ENCODE measurements at places on chromosomes 12 and 14.
A peak's percentile ranks its signal among the peaks of the same experiment; 100 is the strongest.

DNA sequence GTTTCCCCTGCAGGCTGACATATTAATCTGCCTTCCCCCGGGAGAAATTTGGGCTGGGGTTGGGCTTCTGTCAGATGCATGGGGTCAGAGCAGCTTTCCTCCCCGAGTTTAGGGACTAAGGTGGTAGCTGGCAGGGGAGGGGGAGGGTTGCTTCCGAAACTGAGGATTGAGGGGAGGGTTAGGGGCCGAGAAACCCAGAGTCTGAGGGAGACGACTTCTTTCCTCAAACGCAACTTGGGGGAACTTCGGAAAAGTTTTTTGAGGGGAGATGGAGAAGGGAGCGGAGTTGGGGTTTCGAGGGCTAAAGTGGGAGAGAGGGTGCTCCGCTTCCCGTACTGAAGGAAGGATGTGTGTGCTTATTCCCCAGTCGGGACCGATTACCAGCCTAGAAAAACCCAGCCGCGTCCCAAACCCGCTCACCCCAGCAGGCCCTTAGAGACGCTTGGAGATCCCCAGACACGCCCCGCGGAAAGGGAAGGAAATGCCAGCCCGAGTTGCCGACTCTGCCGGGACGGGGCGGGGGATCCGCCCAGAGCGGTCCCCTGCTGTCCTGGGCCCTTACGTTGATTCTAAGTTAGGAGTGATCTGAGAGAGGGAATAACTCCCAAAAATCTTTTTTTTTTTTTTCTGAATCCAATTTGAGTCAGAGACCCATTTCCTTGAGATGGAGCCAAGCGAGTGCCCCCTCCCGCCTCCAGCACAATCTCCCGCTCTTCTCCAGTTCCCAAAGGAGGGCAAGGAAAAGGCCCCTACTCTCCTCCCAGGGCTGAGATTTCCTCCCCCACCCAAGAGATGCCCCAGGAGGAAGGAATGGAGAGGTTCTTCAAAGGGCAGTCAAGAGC lies 61.9 kb downstream of the SMUG1 start:
- DNase-seq, result peak; percentile 61

DNA sequence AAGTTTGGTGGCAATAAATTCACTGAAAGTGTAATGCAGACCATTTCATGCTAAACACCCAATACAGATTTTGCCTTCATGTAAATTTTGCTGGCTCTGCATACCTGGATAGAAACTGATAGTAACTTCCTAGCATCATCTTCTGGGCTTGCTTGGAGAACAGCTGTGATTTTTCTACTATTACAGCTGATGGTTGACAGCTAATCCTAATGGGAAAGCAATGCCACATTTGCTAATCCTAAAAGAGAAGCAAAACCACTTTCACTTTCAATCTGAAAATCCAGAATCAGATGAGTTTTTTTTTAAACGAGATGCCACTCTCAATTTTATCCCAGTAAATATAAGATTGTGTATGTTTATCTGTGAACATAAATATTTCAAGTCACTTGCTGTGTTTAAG lies 1035.9 kb downstream of the TRHDE start:
- DNase-seq, result no peak

- DNase-seq, result no peak
Observed at GRCh38 chr14:82855912-82856391, 1322.3 kb upstream of the SEL1L start.

DNA sequence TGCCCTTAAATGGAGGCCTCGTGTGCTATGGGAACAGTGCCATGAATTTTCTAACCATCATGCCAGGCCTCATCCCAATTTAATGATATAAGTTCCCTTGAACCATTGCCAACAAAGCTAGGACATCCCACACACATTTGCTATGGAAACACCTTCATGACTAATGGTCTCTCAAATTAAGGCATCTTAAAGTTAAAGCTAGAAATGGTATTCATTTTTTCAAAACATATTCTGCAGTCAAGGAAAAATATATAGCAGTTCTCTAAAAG lies 117.3 kb downstream of the BTG1 start:
- no peak for DNase-seq

GRCh38 chr12:109863847-109864712 lies 16.3 kb downstream of the GLTP start:
- DNase-seq, result no peak
